GM23248 (cell line): ENCODE measurements at places on chromosomes 11 and 22.

GRCh38 chr11:109422870-109423465, 978 bp downstream of the C11orf87 start:
- DNase-seq = peak; percentile 58

DNA sequence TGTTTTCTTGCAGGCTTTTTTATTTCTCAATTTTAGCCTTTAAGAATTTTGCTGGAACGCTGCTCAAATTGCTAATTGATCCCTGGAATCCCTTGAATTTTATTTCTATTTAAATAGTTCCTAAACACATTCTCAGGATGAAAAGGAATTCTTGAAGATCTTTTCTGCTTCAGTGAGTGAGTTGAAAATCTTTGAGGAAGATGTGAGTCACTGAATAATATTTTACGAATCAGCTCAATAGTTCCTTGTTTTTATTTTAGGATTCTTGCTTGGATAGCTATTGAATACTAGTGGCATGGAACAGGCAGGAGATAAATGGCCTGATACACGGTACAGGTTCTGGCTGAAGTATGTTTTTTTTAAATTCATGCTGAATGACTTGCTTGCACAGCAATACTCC, 194.6 kb upstream of the CCDC90B start:
- DNase-seq = no peak

DNA sequence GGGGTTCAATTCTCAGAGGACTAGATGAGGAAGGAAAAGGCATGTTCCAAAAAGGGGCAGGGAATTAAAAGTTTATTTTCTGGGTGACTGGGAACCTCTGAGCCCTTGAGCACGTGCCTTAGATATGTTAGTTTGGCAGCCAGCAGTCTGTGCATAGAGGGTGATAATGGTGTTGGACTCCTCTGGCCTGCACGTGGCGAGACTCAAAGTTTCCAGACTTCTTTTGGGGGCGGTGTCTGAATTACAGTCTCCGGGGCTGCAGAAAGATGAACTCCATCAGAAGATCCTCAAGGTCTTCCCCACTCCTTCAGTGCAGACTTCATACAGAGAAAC, 861 bp upstream of the ZNRF3 start:
- DNase-seq = peak; percentile 63

GRCh38 chr11:65574109-65574810, 1.6 kb upstream of the EHBP1L1 start:
- DNase-seq = peak; percentile 97

DNA sequence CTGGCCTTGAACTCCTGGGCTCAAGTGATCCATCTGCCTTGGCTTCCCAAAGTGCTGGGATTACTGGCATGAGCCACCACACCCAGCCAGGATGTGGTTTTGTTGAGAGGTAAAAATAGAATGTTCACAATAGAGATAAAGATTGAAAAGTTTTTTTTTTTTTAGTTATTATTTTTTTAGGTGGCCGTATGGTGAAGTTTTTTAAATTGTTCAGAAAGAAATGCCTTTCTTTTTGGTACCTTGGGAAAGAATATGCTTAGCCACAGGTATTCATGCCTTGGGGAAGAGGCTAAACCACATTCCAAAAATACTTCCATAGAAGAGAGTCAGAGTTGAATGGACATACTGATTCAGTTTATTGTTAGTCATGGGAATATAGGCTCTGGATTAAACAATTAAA, 143.4 kb downstream of the C11orf91 start:
- DNase-seq = peak; percentile 88

DNA sequence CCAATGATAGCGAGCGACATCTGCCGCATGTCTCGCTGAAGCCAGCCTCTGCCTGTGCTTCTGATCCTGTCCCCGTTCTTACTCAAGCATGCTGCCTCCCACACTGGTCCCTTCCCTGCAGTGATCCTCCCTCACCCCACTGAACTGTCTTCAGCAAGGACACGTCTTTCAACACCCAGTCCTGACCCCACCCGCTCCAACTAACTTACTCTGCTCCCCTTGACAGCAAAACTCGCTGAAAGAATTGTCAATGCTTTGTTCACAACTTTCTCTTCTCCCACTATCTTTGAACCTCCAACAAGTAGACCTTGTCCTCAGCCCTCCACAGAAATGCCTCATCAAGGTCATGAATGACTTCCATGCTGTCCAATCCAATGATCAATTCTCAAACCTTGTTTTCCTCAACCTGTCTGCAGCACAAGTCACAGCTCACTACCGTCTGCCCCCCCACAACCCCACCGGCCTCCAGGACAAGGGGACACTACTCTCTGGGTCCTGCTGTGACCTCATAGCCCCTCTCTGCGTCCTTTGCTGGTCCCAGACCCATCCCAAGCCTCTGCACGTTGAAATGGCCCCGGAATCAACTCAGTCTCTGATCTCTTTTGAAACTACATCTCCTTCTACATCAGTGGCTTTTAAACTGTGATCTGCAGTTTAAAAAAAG, 108.0 kb downstream of the MICAL3 start:
- DNase-seq = no peak

DNA sequence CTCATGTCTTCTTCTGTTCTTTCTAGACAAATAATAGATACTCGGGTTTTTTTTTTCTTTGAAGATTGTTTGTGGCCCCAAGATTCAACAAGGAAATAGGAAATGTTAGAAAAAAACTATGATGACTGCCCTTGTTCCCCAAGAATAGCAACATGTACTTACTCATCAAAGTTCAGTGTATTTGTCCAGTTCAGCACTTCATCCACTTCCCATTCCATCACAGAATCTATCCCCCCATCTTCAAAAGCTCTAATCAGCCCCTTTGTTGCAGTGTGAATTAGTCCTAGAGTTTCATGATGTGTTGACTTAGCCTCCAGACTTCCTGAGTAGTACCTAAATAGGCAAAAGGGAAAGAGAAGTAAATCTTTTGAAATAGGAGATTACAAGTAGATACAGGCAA, 74.3 kb downstream of the C11orf65 start:
- no peak for DNase-seq
